Activated naive CD4-positive, alpha-beta T cell treated with anti-CD3 and anti-CD28 coated beads, Interleukin-2, amount 50 U/mL, for 16 hours (primary cell): ENCODE measurements at places on chromosomes 2 and 18.
A peak's percentile ranks its signal among the peaks of the same experiment; 100 is the strongest.

DNA sequence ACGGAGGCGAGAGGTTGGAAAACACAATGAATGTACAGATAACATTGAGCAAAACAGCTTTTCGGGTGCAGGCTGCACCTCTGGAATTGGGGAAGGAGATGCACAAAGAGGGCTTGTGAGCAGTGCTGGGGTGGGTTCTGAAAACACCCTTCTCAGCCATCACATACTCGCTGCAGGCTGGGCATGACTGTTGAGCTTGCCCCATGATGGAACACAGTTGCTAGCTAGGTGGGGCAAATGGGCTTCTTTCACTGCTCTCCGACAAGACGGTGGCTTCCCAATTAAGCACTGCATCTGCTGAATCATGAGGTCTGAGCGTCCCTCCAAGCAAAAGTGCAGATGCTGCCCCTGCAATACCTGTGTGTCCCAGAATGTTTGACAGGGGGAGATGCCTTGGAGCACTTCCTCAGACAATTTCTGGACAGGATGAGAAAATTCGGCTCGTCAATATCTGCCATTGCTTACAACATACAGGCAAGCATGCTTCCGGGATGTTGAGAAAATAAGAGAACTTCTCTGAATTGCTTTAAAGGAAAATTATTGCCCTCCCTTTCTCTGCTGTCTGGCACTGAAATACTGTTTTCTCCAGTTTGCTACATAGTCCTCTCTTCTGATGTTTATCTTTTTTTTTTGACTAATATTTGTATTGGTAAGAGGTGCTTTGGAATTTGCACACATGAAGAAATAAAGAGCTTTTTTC lies 77.3 kb upstream of the SH3BP4 start:
- no peak for DNase-seq

DNA sequence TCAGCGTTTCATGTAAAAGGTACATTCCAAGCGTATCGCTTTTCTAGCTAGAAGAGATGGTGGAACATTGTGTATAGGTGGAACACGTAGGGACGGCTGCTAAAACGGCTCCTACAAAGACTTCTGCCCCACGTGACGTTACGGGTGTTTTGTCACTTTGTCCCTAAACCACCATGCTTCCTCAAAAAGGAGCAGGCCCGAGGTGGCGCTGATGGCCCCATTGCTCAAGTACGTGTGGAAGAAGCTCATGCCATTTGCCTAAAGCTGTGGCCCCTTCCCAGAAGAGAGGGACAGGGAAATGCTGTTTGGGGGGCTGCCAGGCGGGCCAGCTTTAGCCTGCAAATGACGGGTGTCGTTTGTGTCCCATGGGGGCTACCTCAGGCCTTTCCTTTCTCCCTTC lies 72.7 kb downstream of the TMEM247 start:
- DNase-seq, result no peak

DNA sequence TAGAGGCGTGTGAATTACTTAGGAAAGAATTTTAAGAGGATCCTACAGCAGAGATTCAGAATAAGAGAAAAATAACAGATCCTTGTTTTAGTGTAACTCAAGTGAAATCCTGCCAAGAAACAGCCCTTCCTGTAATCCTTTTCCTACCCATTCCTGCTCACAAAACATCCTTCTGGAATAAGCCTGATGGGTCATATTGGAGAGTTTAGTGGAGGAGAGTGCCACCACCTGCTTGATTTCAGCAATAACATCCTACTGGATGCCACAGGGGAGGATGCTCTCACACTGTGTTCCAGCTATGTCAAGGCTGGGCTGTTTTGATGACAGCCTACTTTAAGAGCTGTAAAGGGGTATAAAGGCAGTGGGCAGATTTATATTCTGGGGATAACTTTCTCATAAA lies 54.8 kb upstream of the CCDC178 start:
- DNase-seq, result no peak

- DNase-seq, result no peak
These were observed 30.3 kb upstream of the DNAJC27 start for GRCh38 chr2:25002066-25002465.

DNA sequence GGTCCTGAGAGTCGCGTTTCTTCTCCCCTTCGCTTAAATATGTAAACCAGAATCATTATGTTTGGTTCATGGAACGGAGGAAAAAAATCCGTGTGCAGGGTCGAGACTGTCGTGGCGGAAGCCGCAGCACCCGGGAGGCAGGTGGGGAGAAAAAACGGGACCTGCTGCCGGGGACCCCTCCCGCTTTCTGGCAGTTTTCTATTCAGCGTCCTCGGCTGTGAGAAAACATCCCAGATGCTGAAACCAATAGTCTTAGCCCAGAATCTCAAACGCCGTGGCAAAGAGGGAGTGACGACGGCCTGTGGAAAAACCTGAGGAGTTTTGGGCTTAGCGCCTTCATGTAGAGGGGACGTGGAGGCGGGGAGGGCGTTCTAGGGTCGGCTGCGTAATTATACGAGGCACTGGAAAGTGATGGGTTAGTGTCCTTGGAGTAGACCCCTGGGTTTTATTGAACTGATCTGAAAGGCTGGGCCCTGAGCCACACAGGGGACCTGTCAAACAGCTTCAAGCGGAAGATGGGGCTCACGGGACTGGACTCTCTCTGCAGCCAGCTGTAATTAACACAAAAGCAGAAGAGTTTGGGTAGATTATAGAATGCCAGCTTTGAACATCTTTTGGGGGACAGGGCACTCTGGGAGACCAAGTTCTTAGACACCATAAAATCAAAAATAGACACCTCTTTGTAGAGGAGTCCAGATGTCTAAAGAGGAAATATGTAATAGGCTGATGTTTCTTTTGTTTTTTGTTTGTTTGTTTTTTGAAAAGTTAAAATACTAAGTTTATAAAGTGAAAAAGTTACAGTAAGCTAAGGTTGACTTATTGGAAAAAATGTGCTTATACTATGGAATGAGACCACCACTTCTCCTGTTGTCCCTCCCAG lies 834 bp upstream of the BUB1 start:
- DNase-seq, result peak; percentile 15

GRCh38 chr18:77501266-77501665 lies 251.6 kb downstream of the GALR1 start:
- no peak for DNase-seq

GRCh38 chr2:101751875-101752619 lies 54.5 kb downstream of the MAP4K4 start:
- no peak for DNase-seq

DNA sequence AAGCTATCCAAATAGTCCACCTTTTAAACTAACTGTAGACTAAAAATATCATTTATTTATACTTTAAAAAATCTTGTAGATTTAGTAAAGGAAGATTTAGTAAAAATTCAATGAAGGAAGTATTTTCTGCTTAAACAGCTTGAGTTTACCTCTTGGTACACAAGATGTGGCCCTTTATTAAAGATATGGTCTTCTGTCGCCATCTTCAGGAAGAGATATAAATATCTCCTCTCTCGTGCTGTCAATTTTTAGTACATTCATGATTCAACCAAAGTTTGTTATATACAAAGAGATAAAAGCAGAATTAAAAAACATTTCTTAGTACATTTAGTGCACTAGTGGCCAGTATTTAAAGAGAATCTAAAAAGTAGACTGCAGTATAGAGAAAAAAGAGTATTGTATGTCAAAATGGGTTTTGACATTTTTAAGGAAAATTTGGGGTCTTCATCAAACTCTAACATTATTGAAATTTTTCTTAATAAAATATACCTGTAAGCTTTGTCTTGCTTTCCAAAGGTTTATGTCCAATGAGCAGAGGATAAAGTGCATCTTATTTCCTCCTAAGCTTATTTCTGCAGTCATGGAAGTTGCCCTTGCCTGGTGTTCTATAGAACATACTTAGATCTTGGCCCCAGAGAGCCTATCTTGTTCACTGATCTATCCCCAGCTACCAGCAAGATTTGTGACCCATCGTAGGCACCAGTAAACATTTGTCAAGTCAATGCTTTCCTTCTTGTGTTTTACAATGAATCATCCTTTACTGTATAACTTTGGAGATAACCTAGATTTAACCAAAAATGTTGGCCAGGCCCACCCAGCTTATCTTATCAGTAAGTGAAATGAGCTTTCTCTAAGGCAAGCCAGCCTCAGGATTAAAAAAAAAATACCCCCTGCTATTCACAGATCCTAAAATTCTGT lies 18.5 kb upstream of the EML6 start:
- no peak for DNase-seq

GRCh38 chr2:201018636-201019035 lies 52.8 kb downstream of the HYCC2 start:
- DNase-seq, result no peak

DNA sequence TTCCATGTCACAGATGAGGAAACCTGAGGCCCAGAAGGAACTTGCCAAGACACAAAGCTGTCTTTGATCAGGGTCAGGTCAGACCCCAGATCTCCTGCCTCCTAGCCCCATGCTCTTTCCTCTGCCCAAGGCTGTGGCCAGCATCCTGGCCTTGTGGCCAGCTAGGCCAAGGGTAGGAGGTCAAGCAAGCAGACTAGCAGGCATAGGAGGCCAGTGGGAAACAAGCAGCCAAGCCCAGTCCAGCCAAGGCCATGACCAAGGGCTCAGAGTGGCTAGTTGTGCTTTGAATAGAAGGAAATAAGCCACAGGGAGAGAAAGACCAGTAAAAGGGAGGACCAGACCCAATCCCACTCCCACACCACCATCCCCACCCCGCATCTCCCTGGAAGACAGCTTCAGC lies 30.4 kb downstream of the KCNK3 start:
- DNase-seq, result no peak

GRCh38 chr2:9971105-9971818 lies 19.8 kb downstream of the GRHL1 start:
- no peak for DNase-seq

- no peak for DNase-seq
These were observed 331.1 kb downstream of the GULP1 start for GRCh38 chr2:188622601-188623260.

- no peak for DNase-seq
These were observed 3.3 kb upstream of the TANC1 start for GRCh38 chr2:158965107-158965506.

- no peak for DNase-seq
These were observed 54.7 kb downstream of the EMILIN2 start for GRCh38 chr18:2901423-2901985.

- DNase-seq, result no peak
These were observed 51.3 kb upstream of the NABP1 start for GRCh38 chr2:191626497-191627151.

DNA sequence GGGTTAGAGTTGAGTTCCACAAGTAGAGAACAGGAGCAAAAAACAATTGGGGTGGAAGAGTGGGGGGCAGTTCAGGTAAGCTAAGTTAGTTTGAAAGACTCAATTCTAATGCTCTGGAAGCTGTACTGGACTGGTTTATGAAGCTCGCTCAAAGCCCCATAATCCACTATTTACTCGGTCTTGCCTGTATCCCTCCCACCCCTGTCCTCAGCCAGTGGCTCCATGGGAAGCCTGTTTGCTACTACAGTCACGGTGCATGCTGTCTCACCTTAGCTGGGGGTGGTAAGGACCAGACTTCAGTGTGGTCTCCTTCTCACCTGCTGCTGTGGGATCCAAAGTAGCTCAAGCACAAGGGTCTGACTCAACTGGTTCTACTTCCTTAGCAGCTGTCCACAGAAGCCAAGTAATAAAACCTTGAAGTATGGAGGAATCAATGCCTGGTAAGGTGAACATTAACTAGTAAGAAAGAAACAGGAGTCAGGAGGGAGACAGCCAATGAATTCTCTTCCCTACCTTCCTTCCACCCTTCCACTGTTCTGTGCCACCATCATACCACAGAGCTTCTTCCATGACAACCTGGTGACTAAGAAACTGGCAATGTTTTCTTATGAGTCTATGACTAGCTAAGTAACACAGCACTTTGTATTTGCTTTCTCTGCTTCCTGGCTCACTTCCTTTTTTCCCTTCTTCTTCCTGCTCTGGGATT lies 230.8 kb downstream of the SRBD1 start:
- DNase-seq, result no peak

GRCh38 chr2:208386541-208386940 lies 20.1 kb upstream of the PTH2R start:
- no peak for DNase-seq
